SK-N-SH treated with all-trans-retinoic acid at 6 μM for 48 hours (cell line): ENCODE measurements at places on chromosomes 1 and 21.

DNA sequence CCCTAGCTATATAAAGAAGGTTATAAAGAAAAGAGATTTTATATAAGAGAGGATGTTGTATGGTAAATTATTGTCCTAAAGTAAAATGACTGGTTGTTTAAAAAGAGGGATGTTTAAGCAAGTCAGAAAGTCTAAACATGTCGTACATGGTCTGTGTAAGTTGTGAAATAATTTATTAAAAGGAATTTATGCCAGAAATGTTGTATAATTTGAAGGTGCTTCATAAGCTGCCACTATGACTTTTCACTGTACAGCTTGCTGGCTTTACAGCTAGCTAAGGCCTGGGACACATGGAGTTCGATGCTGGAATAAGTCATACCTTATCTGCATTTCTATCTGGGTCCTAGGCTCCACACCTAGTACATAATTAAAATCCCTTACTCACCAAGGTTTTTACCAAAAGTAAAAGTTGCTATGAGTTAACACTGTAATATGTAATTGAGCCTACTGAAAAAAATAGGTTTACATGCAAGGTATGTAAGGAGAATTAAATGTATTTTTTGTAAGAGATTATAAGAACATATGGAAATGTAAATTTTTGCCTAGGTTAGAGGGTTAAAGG is 59.0 kb upstream of the EDEM3 start:
- no peak for ATAC-seq

GRCh38 chr1:118097622-118098348 is 87.2 kb downstream of the SPAG17 start:
- no peak for ATAC-seq

DNA sequence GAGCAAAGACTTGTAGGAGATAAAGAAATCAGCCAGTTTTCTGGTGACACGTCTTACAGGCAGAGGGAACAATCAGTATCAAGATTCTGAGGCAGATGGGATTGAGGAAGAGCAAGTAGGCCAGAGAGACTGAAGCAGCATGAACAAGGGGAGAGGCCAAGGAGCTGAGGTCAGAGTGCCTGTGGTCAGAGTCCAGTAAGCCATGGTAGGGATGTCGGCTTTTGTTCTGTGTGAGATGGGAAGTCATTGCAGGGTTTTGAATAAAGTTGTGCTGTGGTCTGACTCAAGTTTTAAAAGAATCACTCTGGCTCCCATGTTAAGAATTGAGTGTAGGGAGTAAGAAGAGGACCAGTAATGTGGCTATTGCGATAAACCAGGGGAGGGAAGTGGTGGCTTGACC is 85.9 kb upstream of the IVNS1ABP start:
- no peak for ATAC-seq

- no peak for ATAC-seq
These were observed 56.6 kb downstream of the PRKCZ start for GRCh38 chr1:2106659-2107405.

DNA sequence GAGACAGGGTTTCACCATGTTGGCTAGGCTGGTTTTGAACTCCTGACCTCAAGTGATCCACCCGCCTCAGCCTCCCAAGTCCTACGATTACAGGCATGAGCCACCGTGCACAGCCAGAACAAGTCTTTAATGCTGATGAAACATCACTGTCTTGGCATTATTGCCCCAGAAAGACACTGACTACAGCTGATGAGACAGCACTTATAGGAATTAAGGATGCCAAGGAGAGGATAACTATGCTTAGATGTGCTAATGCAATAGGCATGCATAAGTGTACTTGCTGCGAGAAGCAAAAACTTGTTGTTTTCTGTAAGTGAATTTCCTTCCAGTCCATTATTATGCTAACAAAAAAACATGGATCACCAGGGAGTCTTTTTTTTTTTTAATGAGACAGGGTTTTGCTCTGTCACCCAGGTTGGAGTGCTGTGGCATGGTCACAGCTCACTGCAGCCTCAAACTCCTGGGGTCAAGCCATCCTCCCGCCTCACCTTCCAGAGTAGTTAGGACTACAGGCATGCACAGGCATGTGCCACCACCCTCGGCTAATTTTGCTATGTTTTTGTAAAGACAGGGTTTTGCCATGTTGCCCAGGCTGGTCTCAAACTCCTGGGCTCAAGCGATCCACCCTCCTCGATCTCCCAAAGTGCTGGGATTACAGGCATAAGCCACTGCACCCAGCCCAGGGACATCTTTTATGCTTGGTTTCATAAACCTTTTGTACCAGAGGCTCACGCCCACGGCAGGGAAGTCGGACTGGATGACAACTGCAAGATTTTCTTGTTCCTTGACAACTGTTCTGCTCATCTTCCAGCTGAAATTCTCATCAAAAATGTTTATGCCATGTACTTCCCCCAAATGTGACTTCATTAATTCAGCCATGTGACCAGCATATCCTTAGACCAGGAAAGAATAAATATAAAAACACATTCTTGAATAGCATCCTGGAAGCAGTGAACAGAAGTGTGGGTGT is 23.1 kb downstream of the RHEX start:
- no peak for ATAC-seq

GRCh38 chr1:202858789-202859414 is 30.0 kb downstream of the RABIF start:
- ATAC-seq: no peak

DNA sequence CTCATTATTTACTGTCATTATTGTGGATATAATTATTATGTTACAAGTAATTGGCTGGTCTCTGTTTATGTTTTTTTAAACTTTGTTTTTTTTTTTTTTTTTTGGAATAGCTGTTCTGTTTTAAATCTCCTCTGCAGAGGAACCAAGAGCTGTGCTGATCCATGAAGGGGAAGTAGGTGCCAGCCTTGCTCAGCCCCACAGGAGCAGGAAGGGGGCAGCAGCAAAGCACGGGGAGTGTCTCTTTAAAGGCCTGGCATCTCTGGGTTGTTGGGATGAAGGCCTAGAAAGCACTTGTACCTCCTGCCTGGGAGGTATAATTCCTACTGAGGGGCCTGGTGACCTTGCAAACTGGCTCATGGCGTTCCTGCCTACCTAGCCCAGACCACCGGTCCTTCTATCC is 2.5 kb upstream of the GRHL3 start:
- ATAC-seq: peak; percentile 63

DNA sequence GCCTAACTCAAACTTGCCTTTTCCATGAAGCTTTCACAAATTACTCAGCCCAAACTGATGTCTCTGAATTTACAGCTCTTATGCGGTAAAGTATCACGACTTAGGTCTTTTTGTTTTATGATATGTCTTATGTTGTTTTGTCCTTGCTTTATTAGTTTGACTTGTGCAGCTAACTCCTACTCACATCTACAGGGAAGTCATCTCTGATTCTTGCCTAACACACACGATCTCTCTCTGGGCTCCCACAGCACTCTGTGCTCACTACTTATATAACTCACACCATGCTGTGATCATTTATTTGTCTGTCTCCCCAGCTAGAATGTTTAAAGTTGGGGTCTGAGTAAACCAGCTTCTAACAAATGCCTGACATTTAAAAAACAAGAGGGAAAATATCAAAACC is 9.3 kb upstream of the PI4KB start:
- ATAC-seq: no peak

DNA sequence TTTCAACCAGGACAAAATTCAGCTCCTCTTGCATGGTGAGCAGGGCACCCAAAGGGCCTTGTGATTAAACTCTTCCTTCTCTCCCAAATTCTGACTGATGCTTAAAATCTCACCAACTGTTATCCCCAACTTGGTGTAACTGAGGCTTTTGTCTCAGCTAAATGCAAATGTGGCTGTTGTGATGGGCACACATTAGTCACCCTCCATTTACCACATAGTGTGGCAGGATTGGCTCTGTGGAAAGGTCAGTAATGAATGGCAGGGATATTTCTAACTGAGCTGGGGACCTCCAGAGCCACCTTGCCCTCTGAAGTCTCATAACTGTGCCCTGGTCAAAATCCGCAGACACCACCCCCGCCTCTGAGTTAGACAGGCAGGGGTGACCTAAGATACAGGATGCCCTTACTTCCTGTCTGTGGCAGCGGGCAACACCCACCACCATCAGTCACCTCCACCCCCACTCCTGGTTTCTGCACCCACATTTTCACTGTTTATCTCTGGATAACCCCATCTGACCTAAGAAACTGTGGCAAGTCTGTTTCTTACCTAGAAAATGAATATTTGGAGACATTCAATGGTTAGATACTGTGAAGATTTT is 25.4 kb upstream of the RGS16 start:
- ATAC-seq: no peak

DNA sequence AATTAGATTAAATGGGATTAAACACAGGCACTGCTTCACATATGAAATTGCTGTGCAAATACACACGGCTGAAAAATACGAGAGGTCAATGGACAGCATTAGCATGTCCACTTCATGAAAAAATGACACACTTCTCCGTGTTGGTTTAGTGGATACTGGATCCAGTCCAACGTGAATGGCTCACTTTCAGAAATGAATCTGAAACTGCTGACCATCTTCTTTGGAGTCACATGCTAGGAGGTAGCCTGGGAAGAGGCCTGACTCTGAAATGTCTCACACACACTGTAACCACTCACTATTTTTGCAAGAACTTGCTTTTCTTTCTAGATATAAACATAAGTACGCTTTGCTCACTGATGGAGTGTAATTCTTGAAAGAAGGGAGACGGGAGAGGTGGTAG is 127.3 kb downstream of the HLCS start:
- ATAC-seq: no peak

DNA sequence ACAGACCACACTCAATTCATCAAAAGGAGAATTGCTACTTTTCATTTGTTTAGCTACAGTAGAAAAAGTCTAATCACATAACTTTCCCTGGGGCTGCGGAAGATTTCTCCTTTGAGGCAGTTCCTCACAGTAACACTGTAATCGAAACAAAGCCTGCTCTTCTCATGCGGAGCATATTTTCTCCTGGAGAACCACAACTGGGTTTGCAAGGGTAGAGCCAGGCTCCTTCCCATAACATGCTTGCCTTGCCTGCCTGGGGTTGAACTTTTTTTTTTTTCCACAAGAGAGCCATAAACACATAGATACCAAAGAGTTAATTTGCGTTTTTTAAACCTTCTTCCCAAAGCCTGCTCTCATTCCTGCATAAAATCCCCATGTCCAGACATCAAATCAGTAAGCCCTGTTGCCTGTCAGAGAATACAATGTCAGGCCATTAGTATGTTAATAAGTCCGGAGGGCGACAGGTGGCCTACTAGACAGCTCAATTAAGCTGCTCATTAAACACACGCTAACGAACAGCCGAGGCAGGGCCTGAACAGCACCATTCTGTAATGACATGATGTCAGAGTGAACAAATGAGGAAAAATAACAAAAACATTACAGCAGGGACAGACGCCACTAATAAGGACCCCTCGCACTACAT is 107.1 kb upstream of the OLIG2 start:
- ATAC-seq: no peak

- ATAC-seq: peak; percentile 77
These were observed at the start of gene PODN for GRCh38 chr1:53061859-53062707. Gene PODN, plus strand, starts transcription at chr1:53062213. Its CDS starts 7,643 bp downstream, at chr1:53069856.

GRCh38 chr1:207890136-207890738 is 20.7 kb downstream of the CD34 start:
- ATAC-seq: peak; percentile 90

DNA sequence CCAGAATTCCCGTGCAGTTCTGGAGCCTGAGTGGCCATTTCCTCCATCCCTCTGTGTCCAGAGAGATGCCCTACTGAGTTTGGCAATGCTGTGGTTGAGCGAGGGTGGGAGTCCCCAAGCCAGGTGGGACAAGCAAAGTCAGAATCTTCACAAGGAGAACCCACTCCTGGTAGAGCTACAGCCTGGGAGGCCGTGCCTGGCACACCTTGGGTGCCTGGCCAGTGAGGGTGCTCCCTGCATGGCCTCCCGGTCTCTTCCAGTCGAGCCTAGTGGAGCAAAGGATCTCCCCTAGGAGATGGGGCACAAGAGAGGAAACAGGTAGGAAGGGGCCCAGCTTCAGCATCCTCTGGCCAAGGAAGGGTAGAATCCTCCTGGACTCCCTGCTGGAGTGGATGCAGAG is 57.9 kb downstream of the H3-3A start:
- ATAC-seq: no peak

DNA sequence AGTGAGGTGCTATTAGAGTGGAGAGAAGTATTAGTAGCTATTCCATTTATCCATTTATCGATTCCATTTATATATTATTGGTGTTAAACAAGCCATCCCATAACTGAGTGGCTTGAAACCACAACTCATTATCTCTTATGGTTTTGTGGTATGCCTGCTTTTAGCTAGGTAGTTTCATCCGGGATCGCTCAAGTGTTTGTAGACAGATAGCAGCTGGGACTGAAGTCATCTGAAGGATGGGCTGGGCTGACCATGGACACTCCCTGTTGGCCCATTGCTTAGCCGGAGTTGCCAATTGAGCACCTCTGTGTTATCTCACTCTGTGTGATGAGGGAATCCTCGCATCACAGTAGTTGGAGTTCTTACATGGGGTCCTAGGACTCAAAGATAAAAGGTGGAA is 622.5 kb downstream of the PLA2G4A start:
- no peak for ATAC-seq

- ATAC-seq: no peak; the same call in 2 of the 3 replicates
These were observed 147.8 kb downstream of the TLR5 start for GRCh38 chr1:222995236-222995580.

DNA sequence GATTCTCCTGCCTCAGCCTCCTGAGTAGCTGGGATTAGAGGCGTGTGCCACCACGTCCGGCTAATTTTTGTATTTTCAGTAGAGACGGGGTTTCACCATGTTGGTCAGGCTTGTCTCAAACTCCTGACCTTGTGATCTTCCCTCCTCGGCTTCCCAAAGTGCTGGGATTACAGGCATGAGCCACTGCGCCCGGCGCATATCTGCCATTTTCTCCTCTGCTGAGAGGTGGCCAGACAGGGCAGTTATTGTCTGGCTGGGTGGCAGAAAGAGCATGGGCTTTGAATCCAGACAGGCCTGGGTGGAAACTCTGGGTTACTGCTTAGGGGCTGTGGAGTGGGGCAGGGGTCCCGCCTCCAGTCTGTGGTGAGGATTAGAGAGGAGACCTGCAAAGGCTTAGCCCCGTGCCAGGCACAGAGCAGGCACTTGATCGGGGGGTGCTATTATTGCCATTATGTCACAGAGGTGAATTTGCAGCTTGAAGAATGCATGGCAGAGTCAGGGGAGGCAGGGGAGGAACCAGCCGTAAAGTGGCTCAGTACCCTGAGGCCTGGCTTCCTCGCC is 73.9 kb downstream of the MAN1C1 start:
- no peak for ATAC-seq

GRCh38 chr1:160665330-160666078 is 18.7 kb upstream of the SLAMF1 start:
- no peak for ATAC-seq

- no peak for ATAC-seq
These were observed 82.4 kb downstream of the NPHS2 start for GRCh38 chr1:179493323-179493722.

DNA sequence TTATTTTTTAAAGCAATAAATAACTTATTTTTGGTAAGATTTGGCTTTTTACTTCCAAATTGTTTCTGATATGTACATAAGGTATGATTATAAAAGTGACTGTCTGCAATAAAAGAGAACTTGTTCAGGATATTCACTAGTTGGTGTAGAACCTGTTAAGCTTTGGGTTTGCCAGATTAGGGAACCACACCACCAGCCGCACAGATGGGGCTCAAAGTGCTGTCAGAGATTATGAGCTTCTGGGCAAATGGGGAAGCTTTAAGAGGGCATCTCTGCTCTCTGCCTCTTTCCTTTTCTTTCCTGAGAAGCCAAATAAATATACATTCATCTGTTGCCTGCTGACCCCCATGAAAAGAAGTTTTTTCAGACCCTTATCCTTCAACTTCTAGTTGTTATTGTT is 25.4 kb downstream of the IVNS1ABP start:
- no peak for ATAC-seq
